ENCODE measurements at places on chromosomes 3 and 15.

DNA sequence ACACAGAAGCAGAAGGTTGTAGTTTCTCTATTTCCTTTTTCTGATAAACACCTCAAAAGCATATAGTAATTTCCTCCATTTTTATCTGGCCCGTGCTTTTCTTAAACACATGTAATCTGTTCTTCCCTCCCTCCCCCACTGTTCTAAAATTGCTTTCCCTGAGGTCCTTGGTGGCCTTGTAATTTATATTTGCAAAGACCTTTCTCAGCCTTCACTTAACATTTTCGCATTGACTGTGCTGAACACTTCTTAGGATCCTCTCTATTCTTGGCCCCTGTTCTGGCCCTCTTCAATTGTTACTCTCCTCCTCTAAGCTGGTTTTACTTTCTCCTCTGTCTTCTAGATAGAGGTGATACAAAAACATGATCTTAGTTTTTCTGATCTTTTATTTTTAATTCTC, 28.3 kb downstream of the GAP43 start:
- DNase-seq: no peak

- DNase-seq: no peak
Measured at GRCh38 chr3:51715977-51716294, 9.1 kb downstream of the GRM2 start.

DNA sequence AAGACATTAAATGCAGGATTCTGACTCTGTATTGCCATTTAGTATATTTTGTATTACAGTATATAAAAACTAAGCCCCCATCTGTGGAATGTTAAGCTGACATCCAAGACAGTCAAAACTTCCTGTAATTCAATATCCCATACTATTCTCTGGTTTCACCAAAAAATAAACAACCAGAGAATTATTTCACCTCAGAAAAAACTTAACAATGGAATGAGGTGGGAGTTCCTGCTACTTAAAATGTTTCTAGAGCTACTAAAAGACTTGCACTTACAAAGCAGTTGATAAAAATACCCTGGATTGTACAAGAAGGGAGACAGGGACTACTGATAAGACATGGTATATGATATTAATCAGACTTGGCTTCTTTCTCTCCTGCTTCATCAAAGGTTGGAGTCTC, 8.3 kb downstream of the ARL13B start:
- no peak for DNase-seq

DNA sequence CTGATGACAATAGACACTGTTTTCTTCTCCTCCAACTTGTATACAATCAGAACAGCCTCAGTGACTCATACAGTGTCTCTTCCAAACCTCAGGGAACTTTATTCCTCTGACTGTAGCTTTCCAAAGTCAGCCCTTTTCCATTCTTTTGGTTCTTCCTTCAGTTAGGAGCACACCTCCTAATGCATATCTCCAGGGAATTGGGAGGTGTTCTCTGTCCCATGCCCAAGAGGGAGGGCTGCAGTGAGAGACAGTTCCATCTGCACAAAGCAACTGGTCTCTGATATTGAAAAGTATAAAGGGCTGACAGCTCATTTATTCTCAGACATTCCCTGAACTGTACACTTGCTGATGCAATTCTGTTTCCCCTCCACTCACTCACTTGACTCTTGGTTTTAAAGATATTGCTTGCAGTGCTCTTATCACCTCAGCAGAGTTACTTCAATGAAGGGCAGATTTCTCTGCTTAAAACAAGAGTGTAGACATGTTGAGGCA, 337.8 kb upstream of the TBC1D5 start:
- no peak for DNase-seq

- DNase-seq: no peak
Measured at GRCh38 chr3:45988362-45988761, 7.3 kb downstream of the FYCO1 start.

DNA sequence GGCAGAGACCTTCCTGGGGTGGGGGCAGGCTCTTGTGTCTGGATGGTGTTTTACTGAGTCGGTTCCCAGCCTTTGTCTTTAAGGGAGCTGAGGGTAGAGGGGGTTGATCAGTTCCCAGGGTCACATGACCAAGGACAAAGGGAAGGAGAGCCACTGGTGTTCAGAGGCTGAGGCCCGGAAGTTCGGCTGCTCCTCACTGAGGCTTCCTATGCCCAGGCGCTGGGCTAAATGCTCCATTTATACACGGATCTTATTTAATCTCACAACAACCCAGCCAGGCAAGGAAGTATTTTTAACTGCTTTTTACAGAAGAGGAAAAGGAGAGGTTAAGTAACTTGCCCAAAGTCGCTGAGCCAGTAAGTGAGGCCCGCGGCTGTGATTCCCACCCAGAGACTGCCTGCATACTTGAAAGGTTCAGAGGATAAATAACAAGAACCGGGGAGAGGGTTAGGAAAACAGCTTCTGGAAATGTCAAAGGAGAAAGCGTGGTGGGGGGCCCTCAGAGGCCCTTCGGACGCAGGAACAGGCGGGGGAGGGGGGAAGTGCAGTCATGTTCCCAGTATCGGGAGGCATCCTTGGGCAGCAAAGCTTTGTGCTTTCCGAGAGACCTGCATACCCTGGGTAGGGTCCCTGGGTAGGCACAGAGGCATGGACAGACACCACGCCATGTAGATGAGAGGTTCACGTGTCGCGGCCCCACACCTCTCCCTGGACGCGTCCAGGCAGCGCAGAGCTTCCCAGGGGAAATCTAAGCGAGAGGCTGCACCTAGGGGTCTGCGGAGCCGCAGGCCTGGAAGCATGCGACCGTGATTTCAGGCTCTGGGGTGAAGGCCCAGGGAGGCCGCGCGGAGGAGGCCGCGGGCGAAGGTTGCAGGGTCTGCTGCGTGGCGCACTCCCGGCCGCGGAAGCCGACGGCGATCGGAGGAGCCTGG, 21.3 kb downstream of the EPHB3 start:
- DNase-seq: no peak

GRCh38 chr3:138338244-138338643, 8.6 kb upstream of the NME9 start:
- no peak for DNase-seq

DNA sequence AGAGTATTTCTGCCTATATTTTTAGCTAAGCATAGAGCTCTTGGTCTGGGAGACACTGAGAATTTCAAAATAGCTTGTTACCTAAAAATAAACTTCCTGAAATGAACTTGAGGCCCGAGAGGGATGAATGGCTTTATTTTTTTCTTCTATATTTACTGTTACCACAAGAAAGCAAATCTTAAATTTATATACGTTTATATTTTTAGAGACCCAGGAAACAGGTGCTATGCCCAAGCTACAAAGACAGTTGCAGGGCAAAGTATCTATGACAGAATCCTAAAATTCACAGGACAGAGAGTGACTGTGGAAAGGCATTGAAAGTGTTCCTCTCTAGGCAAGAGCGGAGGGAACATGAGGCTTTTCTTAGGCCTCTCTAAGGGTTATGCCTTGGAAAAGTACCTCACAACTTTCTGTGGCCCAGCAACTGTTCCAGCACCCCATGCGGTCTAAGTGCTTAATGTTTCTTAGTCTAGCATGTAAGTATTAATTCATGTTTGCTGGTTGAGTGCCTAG, 36.5 kb downstream of the TGFBR2 start:
- no peak for DNase-seq

DNA sequence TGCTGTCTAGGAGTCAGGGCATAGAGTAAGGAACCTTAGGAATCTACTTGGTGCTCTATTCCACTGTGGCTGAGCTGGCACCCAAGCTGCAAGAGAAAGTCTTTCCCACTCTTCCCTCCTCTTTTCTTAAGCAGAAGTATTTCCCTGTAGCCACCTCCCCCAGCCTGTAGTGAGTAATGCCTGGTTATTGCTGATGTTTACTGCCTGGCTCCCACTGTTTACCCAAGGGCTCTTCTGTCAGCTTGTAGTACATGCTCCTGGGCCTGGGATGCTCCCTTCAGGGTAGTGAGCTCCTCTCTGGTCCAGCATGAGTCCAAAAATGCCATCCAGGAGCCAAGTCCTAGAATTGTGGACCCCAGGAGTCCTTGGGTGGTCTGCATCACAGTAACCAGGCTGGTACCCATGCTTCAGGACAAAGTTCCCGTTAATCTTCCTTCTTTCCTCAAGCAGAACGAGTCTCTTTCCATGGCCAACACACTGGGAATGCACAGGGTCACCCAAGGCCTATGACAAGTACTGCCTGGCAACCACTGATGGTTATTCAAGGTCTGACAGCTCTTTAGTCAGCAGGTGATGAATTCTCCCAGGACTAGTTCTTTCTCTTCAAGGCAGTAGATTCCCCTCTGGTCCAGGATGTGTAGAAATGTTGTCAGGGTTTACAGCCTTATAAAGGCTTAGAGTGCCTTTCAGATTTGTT, 17.6 kb downstream of the GALK2 start:
- no peak for DNase-seq

DNA sequence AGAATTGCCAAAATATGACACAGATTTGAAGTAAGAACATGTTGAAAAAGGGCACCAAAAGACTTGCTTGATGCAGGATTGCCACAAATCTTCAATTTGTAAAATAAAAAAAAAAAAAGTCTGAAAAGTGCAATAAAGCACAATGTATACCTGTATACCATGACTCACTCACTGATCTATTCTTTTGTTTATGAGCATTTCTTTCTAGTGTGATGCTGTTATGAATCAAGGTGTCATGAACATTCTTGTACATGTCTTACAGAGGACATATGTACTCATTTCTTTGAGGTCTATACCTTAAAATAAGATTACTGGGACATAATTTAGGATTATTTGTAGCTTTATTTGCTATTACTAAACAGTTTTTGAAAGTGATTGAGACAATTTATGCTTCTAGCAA, 464.9 kb upstream of the RBMS3 start:
- no peak for DNase-seq

DNA sequence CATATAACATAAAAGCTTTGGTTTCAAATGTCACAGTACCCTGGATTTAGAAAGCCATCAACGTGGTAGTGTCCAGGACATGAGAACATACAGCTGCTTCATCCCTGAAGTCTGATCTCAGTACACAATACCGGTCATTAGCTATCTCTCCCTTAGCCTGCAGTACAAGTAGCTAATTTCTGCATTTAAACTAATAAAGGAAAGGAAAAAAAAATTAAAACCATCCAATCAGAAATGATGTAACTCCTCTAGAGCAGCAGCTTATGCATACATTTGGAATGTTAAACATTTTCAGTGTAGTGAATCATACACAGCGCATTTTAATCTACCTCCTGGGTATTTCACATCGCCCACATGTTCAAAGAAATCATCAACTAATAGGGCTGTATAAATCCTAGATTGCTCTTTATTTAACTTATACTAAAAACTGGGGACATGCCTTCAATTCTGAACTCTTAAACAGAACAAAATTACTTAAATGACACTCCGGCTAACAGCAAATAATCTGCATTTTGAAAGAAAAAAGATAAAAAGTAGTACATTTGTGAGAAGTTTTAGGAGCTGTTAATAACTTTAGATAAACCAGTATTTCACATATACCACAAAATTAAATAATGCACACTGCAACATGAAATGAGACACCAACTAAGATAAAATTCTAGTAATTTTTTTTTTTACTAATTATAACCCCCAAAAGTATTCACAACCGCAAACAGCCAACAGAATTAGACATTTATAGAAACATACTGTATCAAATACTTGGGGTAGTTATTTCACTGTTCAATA, 3.7 kb downstream of the IGF2BP2 start:
- no peak for DNase-seq

- DNase-seq: peak; percentile 2
Measured at GRCh38 chr3:61956236-61956635, 394.9 kb downstream of the PTPRG start.

- DNase-seq: no peak
Measured at GRCh38 chr15:68935400-68935937, 5.1 kb downstream of the SPESP1 start.

DNA sequence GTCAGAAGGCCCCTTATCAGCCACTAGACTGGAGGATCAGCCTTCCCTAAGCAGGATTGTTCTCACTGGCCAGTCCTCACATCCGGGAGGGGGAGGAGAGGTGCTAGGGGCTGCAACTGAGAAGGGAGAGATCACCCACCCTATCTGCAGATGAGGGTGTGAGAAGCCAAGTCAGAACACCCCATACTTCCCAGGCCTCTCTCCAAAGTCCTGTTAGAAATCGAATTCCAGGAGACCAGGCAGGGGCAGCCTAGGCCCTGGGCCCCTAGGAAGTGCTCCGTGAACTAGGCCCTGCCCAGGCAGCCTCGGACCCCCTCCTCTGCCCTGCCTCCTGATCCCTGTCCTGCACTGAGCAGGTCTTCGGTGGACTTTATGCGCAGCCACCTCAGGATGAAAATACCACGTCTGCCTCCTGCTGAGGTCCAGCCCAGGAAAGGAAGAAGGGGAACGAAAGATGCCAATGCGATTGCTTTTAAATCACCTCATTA, 933 bp downstream of the DZIP1L start:
- peak; percentile 56 for DNase-seq

DNA sequence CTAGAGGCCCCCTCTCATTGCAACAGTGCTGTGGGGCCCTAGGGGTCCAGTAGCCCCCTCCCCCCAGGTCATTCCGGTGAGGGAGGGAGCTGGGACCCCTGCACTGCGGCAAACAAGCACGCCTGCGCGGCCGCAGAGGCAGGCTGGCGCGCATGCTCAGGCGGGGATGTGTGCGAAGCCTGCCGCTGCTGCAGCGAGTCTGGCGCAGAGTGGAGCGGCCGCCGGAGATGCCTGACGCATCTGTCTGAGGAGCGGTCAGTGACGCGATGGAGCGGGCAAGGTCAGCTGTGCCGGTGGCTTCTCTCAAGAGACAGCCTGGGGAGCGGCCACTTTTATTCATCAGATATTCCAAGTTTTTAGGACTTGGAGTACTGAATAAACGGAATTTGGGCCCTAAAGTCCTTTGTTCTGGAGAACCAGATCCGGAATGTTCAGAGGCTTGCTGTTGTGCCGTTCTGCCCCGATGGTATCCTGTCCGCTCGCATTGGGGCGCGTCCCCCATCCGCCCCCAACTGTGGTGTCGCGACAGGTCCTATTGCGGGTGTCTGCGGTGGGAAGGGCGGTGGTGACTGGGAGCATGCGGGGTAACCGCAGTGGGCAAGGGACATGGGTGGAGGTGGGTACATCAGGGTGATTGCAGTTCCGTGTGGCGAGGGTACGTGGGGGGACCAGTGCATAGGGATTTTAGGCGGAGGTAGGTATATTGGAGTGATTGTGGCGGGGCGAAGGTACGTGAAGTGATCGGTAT, at the start of the genes SNRPN and SNURF:
TSS of gene SNRPN (plus strand) at position 205 of the 748 bp plus-strand sequence. CDS start 19,467 bp downstream, outside the sequence.
TSS of gene SNURF (plus strand) at position 205 of the 748 bp plus-strand sequence. CDS start at position 267, 62 bp downstream.
- DNase-seq: peak; percentile 9

- DNase-seq: no peak
Measured at GRCh38 chr15:38176155-38176554, 76.5 kb upstream of the SPRED1 start.

Measured in MG63 (cell line).